ENCODE measurements at places on chromosomes 7 and 10.

DNA sequence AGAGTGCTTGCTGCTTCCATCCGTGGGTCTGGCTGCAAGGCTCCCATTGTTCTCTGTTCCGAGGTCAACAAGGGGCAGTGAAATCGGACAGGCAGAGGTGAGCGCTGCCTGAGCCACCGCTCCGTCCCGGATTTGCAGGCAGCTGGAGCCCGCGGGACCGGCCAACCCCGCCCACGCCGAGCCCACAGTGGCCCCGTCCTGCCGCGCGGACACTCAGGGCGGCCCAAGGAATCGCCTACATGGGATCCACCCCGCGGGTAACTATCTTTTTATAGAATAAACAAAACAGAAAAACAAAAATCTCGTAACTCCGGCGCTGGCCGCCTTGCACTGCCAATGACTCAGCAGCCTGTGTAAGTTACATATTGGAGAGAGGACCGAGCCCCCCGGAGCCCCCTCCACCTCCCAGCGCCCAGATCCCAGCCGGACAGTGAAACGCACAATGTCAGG is 1.9 kb downstream of the BNIP3 start:
- no peak for DNase-seq

DNA sequence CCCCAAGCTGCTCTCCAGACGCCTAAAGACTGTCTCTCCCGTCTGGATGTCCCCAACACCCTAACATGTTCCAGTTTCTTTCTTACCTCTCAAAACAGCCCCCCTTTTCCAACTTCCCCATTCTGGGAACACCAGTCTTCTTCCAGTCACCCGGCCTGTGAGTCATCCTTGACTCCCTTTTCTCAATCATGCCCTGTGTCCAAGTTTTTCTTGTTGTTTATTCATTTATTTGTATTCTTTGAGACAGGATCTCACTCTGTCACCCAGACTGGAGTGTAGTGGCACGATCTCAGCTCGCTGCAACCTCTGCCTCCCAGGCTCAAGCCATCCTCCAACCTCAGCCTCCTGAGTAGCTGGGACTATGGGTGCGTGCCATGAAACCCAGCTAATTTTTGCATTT is 15.6 kb downstream of the SNX10 start:
- no peak for DNase-seq

GRCh38 chr7:132541656-132542055 is 34.6 kb downstream of the PLXNA4 start:
- DNase-seq: no peak

- DNase-seq: no peak
Observed at GRCh38 chr7:49885593-49886285, 112.3 kb downstream of the VWC2 start.

DNA sequence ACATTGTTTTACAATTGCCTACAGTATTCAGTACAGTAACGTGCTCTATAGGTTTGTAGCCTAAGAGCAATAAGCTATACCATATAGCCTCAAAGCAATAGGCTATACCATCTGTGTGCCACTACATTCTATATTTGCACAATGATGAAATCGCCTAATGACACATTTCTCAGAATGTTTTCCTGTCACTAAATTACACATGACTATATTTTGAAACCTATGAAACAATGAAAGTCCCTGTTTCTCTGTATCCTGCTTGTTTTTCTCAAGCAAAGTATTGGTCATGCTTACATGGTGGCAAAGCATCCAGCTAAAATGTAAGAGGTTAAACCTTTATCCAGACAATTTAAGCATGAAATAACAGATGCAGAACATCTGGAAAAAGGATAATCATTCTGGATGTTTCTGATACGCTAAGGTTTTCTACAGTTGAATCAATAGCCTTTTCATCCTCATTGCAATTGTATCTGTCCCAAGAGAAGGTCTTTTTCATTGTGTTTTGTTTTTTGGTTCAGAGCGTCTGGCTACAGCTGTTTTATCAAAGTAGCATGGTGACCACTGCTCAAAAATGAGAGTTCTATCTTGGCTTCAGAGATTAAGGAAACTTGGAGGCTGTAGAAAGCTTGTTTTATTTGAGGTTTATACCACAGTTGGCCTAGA is 81.7 kb downstream of the CSTF2T start:
- DNase-seq: no peak

GRCh38 chr7:34087892-34088891 is 182.9 kb downstream of the BMPER start:
- DNase-seq: no peak

GRCh38 chr7:30684351-30684750 is 2.1 kb upstream of the CRHR2 start:
- DNase-seq: no peak

DNA sequence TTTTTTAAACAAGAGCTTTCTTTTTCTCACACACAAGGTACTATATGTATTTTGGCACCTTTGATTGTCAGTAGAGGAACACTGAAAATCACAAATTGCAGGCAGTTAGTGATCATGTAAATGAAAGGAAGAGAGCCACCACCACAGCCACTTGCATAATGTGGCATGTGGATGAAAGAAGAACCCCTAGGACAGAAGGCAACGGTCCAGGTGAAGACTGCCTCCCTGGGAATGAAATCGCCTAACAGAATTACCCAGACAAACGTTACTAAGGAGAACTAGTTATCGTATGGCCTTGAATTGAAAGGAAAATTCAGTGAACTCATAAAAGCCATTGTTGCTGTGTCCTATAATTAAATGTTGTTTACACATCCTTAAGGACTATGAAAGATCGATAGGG is 41.2 kb upstream of the PTPRZ1 start:
- DNase-seq: no peak

GRCh38 chr10:30527623-30528428 is 93.8 kb downstream of the MAP3K8 start:
- no peak for DNase-seq

DNA sequence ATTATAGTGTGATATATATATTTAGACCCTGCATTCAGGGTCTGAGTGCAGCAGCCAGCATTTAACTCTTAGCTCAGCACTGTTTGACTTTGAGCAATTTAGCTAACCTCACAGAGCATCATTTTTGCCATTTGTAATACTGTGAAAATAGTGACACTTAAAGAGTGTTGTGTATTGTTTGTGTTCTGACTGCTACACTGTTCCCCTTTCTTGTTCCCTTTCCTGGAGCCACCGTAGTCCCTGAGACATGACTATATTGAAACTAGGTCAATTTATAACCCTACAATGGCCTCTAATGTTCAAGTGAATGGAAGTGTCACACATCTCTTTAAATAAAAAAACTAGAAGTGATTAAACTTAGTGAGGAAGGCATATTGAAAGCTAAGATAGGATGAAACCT is 20.3 kb upstream of the CD36 start:
- no peak for DNase-seq

GRCh38 chr10:103125323-103126267 is 67.5 kb downstream of the NT5C2 start:
- no peak for DNase-seq

- no peak for DNase-seq
Observed at GRCh38 chr7:154172236-154172635, 120.0 kb downstream of the DPP6 start.
